ENCODE measurements at places on chromosomes 4 and X.

- DNase-seq = no peak
Measured at GRCh38 chrX:148371291-148371690, 129.1 kb upstream of the AFF2 start.

- no peak for DNase-seq
Measured at GRCh38 chr4:142406499-142406835, 439.6 kb downstream of the INPP4B start.

DNA sequence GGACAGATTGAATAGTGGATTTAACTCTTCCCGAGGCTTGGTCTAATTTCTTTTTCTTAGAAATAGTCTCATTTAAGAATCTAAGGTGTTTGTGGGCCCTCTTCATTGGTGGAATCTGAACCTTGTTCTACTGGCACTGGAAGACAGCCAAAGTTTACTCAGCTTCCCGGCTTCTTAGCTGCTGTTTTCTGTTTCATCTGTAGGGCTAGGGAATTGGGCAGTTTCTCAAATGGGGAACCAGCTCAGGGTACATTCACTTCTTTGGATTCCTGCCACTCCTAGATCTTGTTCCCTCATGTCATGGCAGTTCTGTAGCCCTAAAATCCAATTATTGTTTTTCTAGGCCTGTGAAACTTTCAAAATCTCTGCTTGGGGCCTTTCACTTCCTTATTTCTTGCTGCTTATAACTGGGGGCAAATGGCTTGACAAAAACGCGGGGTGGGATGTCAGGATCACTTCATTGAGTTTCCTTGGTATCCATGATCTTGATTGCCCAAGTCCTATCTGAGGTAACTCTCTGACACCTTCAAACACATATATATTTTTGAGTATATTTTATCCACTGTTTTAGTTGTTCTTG lies 985.0 kb downstream of the C4orf33 start:
- no peak for DNase-seq

- DNase-seq = no peak
Measured at GRCh38 chr4:45971108-45971507, 152.7 kb downstream of the GABRG1 start.

DNA sequence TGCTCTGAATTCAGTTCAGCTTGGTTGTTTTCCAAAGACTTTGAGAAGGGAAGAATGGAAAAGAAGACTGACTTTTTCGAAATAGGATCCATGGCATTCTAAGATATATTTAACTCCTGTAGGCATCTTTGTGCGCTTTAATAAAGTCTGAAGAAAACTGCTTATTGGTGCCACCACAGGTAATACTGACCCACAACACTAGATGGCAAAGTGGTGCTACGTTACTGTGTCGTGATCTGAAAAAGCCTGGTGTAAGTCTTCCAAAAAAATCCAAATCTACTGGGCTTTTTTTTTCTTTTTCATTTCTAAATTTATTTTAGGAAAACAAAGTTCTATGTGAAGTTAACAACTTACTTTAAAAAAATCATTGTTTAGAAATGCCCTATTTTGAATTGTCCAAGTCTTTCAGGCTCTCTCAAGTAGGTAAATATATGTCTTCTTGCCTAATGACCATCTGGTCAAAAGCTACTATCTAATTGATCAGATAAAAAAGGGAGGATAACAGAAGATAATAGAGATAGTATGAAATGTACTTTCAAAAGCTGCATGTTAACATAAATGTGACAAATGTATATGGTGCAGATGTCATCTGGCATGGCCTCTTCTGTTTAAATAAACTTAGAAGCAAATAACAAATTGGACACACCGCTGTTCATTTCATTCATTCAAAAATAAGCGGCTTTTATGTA lies 47.0 kb upstream of the MID1IP1 start:
- no peak for DNase-seq

DNA sequence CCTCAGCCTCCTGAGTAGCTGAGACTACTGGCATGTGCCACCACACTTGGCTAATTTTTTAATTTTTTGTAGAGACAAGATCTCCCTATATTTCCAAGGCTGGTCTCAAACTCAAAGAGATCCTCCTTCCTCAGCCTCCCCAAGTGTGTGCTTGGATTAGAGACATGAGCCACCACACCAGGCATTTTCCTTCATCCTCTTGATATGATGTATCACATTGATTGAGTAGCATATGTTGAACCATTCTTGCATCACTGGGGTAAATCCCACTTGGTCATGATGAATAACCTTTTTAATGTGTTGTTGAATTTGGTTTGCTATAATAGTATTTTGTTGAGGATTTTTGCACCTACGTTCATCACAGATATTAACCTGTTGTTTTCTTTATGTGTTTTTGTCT lies 24.2 kb upstream of the PPM1K start:
- no peak for DNase-seq

DNA sequence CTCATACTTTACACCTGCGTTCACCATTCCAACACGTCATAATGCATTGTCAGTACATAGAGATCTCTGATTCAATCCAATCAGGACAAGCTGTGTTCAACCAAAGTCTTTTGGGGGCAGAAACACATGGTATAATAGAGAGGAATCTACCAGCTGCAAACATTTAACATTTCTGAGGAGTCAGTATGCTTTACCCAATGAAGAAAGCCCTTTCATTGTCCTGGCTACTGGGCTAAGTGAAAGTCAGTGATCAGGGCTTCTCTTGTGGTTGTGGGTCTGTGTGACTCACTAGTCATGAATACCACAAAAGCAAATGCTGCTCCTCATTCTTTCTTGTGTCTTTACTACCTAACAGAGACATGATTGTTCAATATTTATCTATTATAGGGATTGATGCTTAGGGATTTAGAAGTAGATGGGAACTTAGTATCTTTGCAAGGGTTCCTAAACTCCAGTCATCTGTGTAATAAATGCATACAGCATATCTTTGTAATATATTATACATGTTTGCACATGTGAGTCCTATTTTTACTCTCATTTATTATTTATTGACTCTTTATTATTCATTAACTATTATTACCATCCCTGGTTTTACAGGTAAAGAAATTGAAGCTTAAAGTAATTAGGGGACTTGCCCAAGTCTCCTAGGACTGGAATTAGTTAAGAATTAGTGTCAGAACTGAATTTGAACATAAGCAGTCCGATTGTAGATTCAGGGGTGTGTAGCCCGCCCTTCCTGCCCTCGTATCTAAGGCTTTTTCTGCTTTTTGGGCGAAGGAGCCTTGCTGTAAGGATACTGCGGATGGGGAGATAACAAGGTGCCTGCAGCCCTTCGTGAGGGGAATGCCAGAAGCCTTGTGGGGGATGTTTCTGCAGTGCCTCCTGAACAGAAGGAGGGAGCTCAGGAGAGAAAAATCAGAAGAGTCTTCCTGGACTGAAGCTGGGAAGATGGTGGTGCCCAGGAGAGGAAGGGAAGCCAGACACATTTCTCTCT lies 353.1 kb upstream of the BOD1L1 start:
- DNase-seq = no peak

- peak; percentile 33 for DNase-seq
Measured at GRCh38 chrX:70476934-70477733, 32.5 kb downstream of the DLG3 start.

- no peak for DNase-seq
Measured at GRCh38 chr4:20256381-20256881, 4.7 kb downstream of the SLIT2 start.

- no peak for DNase-seq
Measured at GRCh38 chr4:176453079-176453478, 133.3 kb downstream of the SPCS3 start.

DNA sequence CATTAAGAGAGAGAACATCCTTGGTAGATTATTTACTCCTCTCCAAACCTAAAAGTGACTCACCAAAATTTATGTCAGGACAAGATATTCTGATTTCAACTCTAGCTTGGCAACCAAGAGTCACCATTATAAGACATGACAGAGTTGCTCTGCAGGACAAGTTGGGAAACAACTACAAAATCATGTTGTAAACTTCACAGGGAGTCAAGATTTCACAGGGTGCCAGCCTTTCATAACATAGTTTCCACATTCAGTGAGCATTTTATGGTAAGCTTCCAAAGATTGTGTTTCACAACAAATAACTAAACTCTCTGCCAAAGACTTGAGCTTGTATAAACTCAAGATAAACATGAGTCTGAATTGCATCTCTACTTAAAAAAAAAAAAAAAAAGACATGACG lies 121.0 kb upstream of the DIAPH2 start:
- DNase-seq = no peak

- DNase-seq = no peak
Measured at GRCh38 chr4:123825596-123826291, 429.1 kb downstream of the SPRY1 start.

DNA sequence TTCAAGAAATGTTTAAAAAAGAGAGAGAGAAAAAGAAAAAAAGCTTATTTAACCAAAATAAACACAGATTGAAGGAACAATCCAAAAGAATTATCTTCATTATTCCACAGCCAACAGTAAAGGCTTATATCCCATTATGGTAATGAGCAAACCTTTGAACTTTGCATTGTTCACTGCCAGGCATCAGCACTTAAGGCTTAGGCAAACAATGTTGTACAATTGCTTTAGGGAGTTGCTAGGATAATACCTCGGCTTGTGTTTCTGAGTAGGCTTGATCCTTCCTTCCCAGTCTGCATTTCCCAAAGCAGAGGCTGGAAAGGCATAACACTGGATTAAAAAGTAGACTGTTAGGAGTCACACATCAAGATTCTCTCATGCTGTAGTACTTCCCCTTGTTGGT lies 352.7 kb upstream of the IGFBP7 start:
- no peak for DNase-seq

DNA sequence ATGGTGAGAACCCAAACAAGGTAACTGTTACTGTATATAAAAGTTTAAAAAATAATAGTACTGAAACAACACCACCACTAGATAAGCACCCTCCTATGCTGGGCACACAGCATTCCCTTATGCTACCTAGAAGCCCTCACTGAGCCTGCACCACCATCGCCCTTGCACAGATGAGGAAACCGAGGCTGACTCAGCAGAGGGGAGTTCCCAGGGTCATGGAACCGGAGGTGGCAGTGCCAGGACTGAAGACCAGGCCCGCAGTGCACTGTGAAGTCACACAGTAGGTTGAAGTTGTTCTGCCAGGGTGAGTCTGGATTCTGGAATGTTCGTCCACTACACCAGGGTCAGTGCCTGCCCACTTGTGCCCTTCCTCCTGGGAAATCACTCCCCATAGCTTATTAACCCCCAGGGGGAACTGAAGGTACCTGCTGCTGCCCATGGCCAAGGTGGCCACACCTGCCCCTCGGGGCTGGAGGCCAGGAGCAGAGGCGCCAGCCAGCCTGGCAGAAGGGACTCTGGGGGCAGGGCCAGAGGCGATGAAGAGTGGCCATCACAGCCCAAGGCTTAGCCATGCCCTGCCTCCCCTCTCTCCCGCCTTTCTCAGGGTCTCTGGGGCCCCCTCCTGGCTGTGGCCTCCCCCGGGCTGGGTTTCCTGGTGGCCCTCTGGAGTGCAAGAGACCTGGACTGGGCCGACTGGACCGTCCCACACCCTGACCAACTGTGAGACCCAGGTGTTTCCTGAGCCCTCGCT lies 15.1 kb upstream of the ABLIM2 start:
- no peak for DNase-seq

GRCh38 chr4:16007471-16008095 lies 44.6 kb upstream of the FGFBP2 start:
- no peak for DNase-seq

GRCh38 chr4:70000711-70001110 lies 4.9 kb downstream of the STATH start:
- DNase-seq = no peak

DNA sequence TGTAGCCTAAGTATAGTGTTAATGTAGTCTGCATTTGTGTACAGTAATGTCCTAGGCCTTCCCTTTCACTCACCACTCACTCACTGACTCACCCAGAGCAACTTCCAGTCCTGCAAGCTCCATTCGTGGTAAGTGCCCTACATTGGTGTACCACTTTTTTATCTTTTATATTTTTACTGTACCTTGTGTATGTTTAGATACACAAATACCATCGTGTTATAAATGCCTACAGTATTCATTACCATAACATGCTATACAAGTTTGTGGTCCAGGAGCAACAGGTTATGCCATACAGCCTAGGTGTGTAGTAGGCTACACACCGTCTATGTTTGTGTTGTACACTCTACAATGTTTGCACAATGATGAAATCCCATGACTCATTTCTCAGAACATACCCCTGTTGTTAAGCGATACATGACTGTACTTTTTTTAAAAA lies 15.4 kb downstream of the TSPAN5 start:
- DNase-seq = no peak
